ENCODE measurements at places on chromosomes 12 and 14.

- DNase-seq, result no peak
These were observed 23.9 kb downstream of the GPR19 start for GRCh38 chr12:12671850-12672660.

GRCh38 chr12:12686472-12686871 lies 9.5 kb downstream of the GPR19 start:
- no peak for DNase-seq

- DNase-seq, result no peak
These were observed 30.7 kb upstream of the OR4E1 start for GRCh38 chr14:21704338-21704737.

GRCh38 chr14:33902363-33902762 lies 48.5 kb downstream of the EGLN3 start:
- DNase-seq, result no peak

DNA sequence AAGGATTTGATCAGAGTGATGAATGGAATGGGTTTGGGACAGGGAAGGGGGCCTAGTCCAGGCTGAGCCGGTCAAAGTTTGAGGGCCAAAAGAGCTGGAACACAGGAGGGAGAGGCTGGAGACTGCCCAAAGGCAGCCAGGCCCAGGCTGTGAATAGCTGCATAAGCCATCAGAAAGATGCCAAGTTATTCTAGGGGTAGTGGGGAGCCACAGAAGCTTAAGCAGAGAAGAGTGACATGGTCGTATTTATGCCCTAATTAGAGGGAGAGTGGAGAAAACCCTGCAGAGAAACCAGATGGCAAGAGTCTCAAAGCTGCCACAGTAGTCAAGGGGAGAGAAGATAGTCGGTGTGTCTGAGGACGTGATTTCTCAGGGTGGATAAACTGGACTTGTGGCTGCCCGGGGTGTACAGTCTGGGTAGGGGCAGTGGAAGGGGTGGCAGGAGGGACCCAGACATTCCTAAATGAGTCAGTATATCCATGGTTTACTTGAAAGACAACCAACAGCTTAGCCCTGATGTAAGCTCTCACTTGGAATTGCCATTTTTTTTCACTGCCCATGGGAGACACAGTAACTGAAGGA lies 99.2 kb downstream of the PRICKLE1 start:
- no peak for DNase-seq

DNA sequence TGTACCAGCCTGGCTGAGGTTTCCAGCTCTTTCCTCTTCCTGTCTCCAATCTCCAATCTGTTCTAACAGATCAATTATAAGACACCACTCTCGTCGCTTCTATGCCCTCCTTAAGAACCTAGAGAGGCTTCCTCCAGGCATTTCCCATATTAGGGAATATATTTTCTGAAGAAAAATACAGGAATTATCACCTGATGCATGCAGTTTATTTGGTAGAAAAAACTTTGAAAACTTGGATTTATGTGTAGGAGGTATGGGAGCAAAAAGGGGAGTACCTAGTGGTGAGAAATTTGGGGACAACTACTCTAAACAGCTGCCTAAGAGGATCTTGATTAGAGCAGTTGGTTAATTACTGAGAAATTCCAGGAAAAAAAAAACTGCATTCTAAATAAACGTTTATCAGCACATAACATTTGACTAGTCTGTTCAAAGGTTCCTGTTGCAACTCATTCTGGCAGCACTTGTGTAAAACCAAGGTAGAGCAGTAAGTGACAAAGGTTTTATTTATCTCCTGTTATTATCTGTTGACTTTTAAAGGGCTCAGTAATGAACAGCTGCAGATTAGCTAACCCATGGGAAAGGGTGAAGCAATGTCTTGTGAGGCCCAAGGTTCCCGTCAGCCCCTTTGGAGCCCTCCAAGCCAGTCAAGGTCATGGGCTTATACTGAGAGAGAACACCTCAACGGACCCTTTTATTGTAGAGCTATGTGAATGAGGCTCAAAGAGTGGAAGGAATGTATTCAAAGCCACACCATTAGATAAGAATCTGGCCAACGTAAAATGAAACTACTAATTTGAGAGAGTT lies 36.4 kb upstream of the NR1H4 start:
- DNase-seq, result no peak

DNA sequence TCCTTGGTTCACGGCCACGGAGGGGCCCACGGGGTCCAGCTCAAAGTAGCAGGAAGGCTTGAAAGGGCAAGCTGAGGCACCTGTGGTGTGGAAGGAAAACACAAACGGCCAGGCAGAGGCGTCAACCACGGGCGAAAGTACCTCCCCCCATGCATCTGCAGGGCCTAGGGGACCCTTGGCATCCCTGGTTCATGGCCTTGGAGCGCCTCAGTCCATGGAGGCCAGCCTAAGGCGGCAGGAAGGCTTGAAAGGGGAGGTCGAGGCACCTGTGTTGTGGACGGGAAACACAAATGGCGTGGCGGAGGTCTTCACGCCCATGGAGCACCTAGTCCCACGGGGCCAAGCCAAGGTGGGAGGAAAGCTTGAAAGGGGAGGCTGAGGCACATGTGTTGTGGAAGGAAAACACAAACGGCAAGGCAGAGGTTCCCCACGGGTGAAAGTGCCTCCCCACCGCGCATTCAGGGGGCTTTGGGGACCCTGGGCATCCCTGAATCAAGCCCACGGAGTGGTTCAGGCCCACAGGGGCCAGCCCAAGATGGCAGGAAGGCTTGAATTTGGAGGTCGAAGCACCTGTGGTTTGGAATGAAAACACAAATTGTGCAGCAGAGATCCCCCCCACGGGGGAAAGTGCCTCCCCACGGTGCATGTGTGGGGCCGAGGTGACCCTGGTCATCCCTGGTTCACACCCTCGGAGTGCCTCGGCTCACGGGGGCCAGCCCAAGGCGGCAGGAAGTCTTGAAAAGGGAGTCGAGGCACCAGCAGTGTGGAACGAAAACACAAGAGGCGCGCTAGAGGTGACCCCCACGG lies 380.8 kb downstream of the ALG10 start:
- DNase-seq, result no peak

- DNase-seq, result no peak
These were observed 5.4 kb downstream of the C12orf43 start for GRCh38 chr12:121010860-121011259.

DNA sequence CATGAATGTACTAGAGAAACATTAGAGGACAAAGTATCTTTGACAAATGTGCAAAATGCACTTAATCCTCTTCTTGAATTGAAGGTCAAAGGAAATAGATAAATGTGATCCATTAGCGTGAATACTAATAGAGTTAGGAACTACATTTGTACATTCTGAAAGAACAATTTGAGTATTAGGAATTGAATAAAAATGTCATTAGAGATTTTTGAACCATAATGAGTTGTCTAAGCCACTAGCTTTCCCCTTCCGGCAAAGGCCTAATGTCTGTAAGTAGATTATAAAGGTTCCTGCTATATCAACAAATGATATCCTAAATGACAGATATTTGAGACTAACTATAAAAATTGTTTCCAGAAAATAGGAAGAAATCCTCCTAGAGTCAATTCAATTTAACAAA lies 59.8 kb downstream of the KIF21A start:
- no peak for DNase-seq

GRCh38 chr12:40325349-40325960 lies 100.7 kb downstream of the LRRK2 start:
- DNase-seq, result no peak

GRCh38 chr12:109388167-109388563 lies 40.5 kb downstream of the MYO1H start:
- DNase-seq, result no peak

DNA sequence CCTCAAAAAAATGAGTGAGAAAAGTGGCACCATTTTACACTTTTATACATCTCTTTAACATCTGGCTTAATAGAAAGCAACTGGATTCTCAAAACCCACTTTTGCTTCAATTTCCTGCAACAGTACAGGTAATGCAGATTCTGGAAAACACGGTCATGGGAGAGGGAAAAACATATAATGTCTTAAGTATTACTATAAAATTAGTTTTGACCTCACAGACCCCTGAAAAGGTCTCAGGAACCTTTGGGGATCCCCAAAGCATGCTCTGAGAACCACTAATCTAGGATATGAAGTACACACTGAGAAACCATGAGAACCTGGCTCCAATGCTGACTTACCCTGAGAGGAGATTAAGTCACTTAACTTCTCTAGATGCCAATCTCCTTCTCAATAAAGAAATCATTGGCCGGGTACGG lies 64.7 kb downstream of the PPP2R5E start:
- DNase-seq, result no peak

DNA sequence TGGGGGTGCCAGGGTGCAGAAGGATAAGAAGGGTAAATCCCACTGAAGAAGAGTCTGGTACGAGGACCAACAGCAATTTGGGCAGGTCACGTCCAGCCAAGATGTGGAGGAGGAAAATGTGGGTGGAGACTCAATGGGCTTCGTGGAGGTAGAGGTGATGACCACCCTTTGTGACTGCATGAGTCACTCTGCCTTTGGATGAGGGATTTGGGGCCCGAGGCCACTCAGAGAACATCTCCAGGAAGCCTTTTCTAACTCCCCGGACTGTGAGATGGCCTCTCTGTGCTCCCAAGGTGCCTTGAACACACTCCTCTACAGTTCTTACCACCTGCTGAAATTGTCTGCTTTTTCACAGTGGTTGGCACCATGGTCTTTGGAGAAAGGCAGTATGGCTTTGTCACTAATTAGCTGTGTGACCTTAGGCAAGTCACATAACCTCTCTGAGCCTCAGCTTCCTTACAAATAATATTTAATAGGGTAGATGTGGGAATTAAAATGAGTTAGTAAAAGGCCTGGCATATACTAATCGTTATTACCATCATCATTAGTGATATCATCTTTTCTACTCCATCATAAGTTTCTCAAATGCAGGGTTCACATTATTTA lies 67.0 kb upstream of the ARHGAP5 start:
- no peak for DNase-seq

GRCh38 chr12:75554556-75554880 lies 43.1 kb upstream of the KRR1 start:
- DNase-seq, result no peak

- DNase-seq, result no peak
These were observed 483.5 kb downstream of the ATP23 start for GRCh38 chr12:58424735-58425392.

DNA sequence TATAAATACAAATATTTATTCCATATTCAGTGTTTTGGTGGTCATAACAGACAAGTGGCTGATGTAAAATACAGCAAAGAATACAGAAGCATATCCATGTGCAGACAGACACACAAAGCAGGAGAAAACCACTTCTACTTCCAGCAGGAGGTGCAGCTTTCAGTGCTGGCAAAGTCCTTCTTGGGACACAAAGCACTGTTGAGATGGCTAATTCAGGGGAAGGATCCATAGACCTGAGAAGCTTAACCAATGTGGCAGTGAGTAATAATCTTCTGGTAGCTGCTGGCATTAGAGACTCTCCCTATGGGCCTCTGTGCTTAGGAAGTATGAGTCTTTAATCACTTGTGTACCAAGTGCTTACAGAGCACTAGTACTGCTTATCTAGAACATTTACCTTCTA lies 26.8 kb downstream of the AMN1 start:
- DNase-seq, result no peak

DNA sequence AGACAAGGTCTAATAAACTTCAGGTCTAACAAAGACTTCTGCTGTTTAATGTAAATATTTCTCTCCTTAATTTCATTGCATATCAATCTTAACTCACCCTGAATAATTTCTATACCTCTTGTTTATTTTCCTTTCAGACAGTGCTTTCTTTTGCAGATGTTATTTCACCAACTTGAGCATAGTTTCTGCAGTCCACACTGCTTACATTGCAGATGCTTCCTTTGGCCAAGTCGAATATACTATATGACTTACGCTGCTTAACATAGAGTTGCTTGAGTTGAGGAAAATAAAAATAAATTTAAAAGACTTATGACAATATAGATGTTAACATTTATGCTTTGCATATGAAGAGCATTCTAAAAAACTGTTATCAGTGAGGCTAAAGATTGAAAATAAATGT lies 217.7 kb downstream of the PTPRO start:
- DNase-seq, result no peak

DNA sequence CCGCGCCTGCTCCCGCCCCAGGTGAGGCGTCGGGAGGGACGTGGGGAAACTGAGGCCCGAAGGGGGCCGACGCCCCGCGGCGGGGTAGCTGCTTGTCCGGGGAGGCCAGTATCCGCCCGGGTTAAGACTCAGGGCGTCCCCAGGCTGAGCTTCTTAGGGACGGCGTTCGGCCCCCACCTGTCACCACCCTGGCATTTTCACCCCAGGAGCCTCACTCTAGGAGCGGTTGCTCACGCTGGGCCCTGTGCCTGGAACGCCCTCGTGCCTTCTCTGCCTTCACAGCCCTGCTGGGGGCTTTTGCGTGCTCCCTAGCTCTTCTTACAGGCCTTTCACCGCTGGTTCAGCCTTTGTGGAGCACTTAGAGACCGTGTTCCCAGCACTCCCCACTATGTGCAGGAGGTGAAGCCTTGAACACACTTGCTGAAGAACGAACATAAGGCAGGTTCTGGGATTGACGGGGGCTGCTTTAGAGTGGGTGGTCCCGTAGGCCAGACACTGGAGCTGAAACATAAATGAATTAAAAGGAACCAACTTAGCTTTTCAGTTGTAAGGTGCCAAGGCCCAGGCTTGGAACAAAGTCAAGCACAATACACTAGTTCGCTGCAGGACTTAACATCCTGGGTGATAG lies 601 bp downstream of the ZNF839 start:
- DNase-seq, result no peak

DNA sequence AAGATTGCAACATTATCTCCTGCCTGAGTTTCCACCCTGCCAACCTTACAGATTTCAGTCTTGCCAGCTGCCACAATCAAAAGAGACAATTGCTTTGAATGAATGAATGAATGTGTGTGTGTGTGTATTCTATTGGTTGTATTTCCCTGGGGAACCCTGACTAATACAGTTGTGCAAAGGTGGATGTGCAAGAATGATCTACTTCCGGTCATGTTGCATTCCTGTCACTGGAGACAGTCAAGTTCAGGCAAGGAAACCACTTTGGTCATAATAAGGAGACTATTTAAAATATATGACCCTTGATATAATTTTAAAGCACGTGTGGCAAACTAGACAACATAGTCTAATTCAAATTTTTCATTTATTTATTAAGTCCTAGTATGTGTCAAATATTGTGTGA lies 13.1 kb downstream of the RERG start:
- no peak for DNase-seq

- DNase-seq, result no peak
These were observed 1097.3 kb downstream of the SLC16A7 start for GRCh38 chr12:60693019-60693626.

DNA sequence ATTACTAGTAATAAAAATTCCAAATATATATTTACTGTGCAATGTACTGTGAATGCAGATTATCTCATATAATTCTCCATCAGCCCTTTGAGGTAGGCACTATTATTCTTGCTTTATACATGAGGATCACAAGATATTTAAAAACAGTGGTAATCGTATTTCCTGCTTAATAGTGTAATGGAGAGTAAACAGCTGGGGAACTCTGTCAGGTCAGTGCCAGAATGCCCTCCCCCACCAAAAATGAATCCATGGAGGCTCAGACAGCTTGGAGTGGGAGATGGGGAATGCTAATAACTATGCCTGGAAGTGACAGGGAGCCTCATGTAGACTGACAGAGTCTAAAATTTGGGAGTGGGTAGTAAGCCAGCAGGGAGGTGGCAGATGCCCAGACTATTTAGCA lies 153.6 kb downstream of the PAH start:
- no peak for DNase-seq

Measured in cerebellar nuclear complex (tissue), 1 donor.